ENCODE measurements at places on chromosomes 6 and 20.

- DNase-seq: no peak
Measured at GRCh38 chr6:9225441-9225871, 790.1 kb upstream of the SLC35B3 start.

DNA sequence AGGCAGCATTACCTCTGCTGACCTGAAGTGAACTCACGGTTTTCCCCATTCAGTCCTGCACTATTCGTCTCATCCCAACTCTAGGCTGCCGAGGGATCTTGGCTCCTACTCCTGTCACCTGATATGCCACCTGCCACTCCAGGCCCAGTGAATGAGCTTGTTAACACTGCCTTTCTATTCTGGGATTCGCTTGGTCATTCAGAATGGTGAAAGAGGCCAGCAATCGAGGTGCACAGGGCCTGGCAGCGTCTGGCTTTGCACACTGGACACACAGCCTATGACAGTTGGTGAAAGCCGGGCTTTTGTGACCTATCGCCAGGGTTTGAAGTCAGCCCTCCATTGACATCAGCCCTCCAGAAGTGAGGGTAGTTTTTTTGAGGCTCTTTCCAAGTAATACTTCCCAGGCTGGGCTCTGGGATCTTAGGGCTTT lies 59.3 kb upstream of the MYL9 start:
- no peak for DNase-seq

GRCh38 chr20:58891718-58892140 lies 39.2 kb downstream of the GNAS start:
- DNase-seq: no peak

- no peak for DNase-seq
Measured at GRCh38 chr6:40138273-40138720, 204.0 kb upstream of the MOCS1 start.

DNA sequence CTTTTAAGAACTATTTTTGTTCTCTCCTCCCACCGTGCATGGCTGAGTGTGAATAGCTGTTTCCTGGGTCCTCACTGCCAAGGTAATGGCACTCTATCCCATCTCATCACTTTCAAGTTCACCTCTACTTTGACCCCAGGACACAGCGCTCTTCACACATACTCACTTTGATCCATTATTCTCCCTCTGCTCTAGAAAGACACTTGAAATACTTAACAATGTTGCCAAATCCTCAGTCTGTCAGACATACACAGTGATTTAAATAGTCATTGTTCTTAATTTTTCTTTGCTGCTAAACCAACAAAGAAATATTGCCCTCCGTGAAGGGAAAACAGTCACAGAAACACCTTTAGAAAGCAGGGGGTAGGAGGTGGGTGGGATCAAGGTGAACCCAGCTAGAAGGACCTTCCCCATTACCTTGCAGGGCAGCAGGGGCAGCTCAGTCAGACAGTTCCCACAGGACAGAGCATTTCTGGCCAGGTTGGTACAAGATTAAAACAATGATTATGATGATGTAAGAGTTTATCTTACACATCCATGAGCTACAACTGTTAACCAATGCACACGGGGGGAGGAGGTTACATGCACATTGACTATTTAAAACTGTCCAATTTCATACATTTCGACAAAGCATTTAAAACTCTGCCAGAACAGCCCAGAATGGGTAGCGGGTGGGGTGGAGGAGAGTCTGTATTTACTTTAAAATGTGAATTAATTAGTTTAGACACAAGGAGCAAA lies 2.4 kb downstream of the SLC22A23 start:
- DNase-seq: no peak

DNA sequence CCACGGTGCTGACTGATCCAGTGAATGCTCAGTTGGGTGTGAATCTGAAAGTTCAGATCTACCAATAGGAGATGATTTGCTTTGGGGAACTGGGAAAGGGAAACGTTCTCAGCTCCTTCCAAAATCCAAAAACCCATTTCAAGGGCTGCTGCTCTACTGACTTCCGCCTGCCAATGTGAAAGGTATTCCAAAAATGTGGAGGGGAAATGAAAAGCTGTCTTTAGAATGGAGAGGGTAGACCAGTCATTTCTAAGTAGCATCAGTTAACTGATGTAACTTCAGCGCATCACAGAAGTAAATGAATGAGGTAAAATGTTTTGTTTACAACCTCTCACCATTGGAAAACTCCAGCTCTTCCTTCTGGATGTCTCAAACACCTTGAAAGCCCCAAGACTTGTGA lies 19.6 kb upstream of the EYA2 start:
- DNase-seq: no peak
